HFF-Myc (cell line): ENCODE measurements at places on chromosomes 1 and 21.

- DNase-seq: peak; percentile 49
Observed at GRCh38 chr1:30779294-30780071, 21.9 kb upstream of the LAPTM5 start.

DNA sequence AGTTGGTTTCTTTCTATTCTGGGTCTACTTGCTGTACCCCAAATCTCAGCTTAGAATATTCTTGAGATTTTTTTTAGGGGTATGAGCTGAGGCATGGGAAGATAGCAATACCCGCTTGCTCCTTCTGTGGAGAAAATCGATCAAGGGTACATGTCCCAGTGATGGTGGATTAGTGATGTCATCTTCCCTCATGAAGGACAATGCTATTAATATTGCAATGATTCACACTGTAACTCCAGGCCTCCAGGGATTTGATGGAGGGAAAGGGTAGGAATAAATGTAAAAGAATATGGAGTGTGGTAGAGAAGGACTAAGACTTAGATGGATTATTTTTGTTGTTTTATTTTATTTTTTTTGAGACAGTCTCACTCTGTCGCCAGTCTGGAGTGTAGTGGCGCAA, 47.4 kb downstream of the XCL1 start:
- no peak for DNase-seq

- DNase-seq: no peak
Observed at GRCh38 chr1:160821627-160822026, 25.7 kb downstream of the LY9 start.

DNA sequence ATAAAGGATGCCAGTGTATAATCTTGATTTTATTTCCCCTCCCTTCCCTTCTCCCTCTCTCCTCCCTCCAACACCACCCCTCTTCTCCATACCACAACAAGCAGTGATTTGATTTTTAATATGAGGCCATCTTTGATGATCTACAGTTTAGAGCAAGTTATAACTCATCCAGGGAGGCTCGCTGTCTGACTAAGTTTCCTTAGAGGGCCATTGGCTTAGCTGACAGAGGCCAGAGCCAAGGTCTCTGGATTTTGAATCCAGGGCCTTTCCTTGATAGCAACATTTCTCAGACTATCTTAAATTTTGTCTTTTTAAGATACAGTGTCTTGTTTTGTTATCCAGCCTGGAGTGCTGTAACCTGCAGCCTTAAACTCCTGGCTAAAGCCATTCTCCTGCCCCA, 431.0 kb upstream of the USP24 start:
- no peak for DNase-seq

DNA sequence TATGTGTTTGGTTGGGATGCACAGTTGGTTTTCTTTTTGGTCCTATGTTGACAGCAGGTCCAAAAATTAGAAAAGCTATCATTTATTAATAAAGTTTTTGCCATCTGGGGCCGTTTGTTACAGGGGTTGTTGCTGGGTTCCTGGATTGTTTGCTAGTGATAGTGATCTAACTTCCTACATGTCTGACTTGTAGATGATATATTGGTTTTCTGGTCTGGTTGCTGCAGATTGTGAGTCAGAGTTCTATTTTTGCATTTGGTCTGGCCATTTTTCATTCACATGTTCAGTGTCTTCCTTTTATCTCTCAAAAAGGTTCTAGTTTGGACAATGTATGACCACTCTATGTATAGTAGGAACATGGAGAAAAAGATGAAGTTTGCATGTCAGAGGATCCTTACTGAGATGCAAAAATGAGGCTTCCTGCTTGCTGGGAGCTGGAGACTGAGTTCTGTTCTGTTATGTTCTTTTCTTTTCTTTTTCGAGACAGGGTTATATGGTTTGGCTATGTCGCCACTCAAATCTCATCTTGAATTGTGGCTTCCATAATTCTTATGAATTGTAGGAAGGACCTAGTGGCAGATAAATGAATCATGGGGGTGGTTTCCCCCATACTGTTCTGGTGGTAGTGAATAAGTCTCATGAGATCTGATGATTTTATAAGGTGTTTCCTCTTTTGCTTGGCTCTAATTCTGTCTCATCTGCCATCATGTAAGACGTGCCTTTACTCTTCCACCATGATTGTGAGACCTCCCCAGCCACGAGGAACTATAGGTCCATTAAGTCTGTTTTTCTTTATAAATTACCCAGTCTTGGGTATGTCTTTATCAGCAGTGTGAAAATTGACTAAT, 4.2 kb upstream of the NVL start:
- no peak for DNase-seq

- DNase-seq: no peak
Observed at GRCh38 chr1:151326619-151327222, 495 bp downstream of the PI4KB start.

- no peak for DNase-seq
Observed at GRCh38 chr1:25572708-25573590, 29.5 kb downstream of the LDLRAP1 start.

- peak; percentile 59 for DNase-seq
Observed at GRCh38 chr1:210231846-210232510, 618 bp upstream of the SERTAD4 start.

DNA sequence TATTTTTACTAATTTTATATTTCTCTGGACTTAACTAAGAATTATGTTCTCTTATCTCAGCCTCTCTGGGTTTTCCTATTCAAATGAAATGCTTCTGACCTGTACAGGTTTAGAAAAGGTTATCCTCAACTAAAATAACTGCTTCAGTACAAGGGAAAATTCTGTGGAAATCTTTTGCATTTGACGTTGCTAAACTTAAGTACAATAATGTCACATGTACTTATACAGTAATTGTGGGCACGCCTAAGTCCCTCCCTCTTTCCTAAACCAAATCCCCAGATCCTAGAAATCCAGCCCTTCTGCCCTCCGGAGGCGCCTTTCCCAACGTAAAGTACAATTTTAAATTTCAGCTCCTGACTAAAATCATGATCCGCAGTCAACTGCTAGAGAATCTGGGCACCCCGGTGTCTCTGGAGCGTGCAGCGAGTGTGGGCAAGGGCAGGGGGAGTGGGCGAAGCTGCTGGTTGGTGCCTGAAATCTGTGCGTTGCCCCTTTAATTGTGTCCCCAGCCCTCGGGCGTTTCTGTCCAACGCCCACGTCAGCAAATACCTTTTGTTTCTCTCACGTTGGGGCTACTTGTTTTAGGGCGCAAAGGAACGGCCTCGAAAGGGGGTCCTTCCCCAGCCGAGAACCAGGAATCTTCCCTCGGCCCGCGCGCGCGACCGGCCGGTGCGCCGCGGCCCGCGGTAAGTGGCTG, at the start of gene ZBTB8A:
TSS of gene ZBTB8A (plus strand) at position 541 of the 697 bp plus-strand sequence. CDS start 53,505 bp downstream, outside the sequence.
- peak; percentile 29 for DNase-seq

DNA sequence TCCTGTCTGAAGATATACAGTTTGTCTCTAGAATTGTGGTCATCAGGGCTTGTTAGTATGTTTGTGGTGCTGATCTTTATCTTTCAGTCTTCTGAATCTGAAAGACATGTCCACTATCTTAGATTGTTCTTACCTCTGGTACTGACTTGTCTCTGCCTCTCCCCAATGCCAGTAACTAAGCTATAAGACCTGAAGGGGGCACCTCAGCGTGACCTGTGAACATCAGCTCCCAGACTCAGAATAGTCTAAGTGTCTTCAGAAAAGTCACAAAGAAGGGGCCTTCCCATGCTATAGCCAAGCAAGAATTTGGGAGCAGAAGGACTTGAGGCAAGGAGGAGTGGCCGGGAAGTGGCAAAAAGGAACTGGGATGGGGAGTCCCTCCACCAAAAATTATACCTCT, 178.1 kb downstream of the NTNG1 start:
- DNase-seq: no peak

- peak; percentile 66 for DNase-seq
Observed at GRCh38 chr1:47650205-47650604, 212.4 kb downstream of the FOXD2 start.

- DNase-seq: peak; percentile 30
Observed at GRCh38 chr1:53393325-53393792, 65.5 kb upstream of the LRP8 start.

- no peak for DNase-seq
Observed at GRCh38 chr1:206803221-206803730, 31.0 kb upstream of the IL10 start.

GRCh38 chr1:110708974-110709440, 34.3 kb upstream of the KCNA3 start:
- no peak for DNase-seq

DNA sequence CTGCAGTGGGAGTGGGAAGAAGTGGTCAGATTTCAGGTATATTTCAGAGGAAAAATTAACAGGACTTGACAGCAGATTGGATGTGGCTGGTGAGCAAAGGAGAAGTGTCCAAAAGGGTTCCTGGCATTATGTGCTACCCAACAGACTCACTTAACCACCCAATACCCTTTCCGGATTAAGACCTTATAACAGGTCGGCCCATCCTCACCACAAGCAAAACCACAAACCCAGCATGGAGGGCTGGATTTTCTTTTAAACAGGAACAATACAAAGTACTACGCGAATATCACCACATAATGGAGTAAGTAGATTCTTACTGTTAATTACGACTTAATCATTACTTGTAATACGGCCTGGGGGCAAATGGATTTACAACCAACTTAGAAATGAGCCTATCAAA, 59.2 kb downstream of the WDR64 start:
- no peak for DNase-seq

- peak; percentile 27 for DNase-seq
Observed at GRCh38 chr1:195934817-195935553, 673.3 kb downstream of the KCNT2 start.

GRCh38 chr1:229694053-229694693, 68.1 kb downstream of the URB2 start:
- DNase-seq: peak; percentile 81

DNA sequence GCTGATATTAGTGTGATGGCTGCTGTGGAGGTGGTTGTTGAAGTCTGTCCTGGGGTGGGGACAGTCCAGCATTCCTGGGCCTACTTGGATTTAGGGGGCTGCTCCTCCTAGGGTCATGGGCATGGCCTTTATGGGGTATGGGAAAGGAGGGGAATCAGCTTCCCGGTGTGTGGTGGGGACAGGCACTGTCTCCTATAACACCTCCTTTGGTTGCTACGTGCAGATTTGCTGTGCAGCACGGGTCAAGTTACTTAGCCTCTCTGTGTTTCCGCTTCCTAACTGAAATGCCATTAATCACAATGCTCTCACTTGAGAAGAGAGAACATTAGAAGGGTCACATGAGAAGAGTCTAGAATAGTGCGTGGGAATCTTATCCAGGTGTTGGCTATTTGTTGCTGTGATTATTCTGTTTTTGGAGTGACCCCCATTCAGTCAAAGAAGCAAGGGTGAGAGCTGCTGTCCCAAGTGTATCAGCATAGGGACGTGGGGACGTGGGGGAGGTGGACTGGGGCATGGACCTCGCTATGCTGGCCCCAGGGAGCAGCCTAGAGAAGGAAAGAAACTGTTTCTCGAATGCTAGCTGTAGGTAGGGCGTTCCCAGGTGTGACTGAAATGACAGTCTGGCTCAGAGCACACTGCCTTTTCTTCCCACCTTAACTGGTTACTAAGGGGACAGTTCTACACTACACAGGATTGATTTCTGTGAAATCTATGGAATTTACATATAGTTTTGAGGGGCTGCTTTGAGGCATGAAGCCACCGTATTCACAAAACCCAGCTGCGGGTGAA, 19.9 kb downstream of the SOX13 start:
- DNase-seq: no peak

DNA sequence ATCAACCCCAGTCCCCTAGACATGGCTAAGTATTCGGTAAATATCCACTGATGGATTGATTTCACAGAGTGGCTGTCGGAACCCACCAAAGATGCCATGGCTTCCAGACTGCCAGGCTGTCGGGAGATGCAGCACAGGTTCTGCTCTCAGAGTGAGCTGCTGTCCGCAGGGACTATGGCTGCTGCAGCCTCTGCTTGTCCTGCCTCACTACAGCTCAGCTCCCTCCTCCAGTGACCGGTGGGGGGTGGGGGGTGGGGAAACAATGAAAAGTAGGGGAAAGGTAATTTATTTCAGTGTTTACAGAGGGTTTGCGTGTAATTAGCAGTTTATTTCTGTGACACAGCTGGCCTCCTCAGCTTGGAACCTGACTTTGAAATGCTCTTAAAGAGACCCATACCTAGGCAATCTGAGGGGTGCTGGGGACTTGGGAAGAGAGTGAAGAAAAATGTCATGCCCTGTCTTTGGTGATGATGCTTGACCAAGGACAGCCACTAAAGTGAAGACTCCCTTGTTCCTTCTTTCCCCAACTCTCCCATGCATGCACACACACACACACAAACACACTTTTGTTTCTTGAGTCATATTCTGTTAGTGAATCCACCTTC, 109.0 kb downstream of the CACNA1E start:
- no peak for DNase-seq

- DNase-seq: no peak
Observed at GRCh38 chr1:53938136-53938830, 7.2 kb downstream of the IFT25 start.

GRCh38 chr1:28104866-28105467, 16.6 kb upstream of the EYA3 start:
- no peak for DNase-seq
